ENCODE measurements at places on chromosomes 16 and 17.

- DNase-seq = no peak
Measured at GRCh38 chr16:78142788-78143187, 43.3 kb downstream of the WWOX start.

DNA sequence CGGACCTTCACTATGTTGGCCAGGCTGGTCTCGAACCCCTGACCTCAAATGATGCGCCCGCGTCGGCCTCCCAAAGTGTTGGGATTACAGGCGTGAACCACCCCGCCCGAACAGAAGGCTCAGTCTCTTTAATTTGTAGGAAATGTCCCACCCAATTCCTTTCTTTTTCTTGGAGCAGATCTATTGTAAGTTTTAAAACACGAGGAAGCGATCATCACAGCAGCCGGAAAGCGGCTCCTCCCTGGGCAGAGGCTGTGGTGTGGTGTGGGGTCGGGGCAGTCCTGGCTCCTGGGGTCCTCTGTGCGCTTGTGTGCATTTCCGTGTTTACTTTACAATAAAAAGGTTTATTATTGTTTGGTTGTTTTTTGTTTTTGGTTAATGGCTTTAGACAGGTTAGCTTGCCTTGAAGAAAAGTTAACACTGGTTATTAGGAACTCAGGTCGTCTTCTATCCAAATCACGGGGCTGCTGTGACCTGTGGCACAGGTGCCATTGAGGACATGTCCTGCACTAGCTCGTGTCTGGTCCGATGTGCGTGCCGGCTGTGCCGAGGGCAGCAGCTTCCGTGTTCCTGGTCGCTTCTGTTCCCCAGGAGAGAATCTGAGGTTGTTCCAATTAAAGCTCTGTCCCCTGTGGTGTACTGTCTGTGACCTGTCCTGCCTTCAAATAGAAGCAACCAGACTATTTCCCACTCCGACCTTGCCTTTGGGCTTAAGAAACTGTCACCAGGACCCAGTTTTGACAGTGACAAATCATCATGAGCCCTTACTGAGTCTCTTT lies 83.1 kb downstream of the SEC14L1 start:
- no peak for DNase-seq

- no peak for DNase-seq
Measured at GRCh38 chr17:40436636-40437035, 6.6 kb upstream of the IGFBP4 start.

DNA sequence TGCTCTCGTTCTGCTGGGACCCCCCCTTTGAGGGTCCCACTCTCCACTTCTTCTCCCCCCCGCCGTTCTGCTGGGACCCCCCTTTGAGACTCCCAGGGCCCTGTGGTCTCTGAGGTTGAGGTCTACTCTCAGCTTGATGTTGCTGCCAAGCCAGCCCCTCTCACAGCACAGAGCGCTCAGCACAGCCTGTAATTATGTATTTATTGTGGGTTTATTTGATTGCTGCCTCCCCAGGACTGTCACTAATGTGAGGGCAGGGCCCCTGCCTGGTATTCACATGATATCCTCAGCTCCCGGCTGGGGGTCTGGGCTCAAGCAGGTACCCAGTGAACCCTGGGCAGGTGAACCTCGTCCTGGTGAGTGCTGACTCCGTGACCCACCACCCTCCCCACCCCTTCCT lies 35.4 kb downstream of the ACTG1 start:
- no peak for DNase-seq

- no peak for DNase-seq
Measured at GRCh38 chr17:68676856-68677255, 75.7 kb upstream of the FAM20A start.

DNA sequence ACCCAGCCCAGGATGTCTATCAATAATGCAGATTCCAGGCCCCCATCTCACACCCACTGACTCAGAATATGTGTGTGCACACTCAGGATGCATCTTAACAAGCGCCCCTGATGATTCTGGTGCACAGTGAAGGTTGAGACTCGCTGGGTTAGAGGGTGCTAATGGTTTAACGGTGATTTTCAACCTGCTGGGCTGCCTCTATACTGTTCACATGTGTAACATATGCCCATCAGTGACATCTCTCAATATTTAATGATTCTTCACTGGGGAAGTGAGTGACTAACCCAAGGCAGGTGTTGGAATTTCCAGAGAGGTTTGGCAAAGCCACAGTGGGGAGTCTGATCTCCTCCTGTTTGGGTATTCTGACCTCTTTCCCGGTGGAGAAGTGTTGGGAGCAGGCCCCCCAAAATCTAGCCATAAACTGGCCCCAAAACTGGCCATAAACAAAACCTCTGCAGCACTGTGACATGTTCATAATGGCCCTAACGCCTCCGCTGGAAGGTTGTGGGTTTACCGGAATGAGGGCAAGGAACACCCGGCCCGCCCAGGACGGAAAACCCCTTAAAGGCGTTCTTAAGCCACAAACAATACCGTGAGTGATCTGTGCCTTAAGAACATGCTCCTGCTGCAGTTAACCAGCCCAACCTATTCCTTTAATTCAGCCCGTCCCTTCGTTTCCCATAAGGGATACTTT lies 4.1 kb upstream of the DOC2B start:
- DNase-seq = no peak

DNA sequence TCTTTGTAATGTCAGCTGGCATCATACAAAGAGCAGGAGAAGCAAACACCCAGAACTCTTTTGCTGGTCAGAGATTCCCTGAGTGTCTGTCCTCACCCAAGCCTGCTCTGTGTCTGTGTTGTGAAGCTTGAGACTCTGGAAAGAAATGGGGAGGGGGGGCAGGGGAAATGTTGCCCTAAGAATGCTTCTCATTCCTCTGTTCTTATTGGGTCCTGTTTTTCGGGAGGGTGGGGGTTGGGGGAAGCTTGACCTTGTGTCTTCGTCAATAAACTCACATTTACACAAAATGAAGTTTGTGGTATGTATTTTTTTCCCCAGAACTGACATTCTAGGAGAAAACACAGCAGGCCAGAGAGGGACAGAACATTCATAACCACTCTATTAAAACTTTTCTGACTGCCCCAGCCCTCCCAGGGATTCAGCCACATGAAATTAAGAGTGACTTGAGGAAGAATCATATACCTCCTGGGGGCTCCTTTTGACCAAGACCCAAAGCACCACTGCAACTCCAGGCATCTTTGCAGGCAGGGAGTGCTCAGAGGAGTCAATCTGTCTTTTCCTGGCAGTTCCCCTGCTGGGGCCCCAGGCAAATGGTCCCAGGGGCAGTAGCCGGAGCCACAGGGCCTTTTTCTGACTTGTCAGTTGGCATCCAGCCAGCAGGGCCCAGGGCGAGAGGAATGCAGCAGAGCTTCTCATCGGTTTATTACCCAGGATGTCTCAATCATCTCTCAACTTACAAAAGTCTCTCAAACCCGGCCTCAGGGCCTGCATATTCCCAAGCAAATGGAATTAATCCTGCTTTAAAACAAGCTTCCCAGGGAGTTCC lies 5.1 kb upstream of the RASL10B start:
- DNase-seq = peak; percentile 51

DNA sequence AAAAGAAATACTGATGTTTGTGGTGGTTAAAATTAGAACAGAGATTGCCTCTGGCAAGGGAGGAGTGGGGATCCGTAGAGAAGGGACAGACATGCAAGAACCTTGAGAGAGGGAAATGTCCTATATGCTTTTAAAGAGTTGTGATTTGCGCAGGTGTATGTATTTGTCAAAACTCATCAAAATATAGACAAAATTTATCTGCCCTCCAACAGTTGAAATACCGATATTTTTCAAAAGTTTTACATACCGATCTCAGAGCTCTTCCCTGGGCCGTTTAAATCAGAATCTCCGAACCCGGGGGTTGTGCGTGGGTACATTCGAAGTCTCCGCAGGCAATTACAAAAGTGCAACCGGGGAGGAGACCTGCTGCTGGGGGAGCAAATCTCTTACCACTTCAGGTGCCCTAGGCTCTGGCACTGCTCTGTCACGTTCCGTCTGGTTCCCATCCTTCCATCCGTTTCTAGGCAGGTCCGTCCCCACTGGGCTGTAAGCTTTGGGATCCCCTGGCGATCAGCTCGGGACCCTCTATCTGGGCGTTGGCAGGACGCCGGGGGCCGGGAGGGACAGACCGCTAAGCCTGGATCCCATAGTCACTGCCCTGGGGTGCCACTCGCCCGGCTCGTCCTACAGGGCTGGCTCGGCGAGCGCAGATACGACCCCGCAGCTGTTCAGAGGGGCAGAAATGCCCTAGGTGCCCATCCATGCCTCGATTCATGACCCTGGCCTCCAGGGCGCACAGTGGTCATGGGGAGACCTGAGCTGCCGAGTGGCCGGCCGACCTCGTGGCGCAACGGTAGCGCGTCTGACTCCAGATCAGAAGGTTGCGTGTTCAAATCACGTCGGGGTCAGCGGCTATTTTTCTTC lies 4.2 kb downstream of the BORCS6 start:
- DNase-seq = no peak

DNA sequence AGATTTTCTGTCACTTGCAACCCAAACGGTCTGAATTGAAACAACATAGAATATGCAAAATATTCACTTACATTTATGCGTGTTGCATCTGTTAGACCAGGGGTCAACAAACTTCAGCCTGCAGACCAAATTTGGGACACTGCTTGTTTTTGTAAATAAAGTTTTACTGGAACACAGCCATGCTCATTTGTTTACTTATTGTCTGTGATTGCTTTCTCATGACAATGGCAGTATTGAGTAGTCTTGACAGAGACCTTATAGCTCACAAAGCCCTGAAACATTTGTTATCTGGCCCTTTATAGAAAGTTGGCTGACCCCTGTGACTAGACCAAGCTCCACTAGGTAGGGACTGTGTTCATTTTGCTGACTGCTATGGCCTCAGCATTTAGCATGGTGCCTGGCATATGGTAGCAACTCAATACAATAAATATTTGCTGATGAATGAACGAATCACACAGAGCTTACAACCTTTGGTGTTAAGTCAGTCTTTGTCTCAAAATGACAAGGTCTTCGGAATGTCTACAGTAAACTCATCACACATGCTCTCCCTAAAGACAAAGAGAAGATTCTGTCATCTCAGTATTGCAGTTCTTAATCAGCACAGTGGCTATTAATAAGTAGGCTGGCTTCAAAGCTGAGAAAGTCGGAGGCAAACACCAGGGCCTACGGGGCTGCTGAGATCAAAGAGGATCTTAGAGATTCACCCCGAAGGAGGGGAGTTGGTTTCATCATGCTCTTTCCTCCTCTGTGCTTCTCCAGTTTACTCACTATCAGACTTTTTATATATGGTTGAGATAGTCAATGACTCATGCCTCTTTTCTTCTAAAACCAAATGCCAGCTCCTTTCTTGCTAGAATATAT lies 95.2 kb upstream of the AXIN2 start:
- no peak for DNase-seq

- no peak for DNase-seq
Measured at GRCh38 chr17:20289984-20290383, 177.4 kb downstream of the LGALS9B start.

- peak; percentile 31 for DNase-seq
Measured at GRCh38 chr17:75012346-75013091, at the start of gene MRPL58. TSS of gene MRPL58 (plus strand) at chr17:75012670. CDS start at chr17:75012687, 17 bp downstream.

- DNase-seq = no peak
Measured at GRCh38 chr17:31226950-31227349, 70.1 kb downstream of the OMG start.

DNA sequence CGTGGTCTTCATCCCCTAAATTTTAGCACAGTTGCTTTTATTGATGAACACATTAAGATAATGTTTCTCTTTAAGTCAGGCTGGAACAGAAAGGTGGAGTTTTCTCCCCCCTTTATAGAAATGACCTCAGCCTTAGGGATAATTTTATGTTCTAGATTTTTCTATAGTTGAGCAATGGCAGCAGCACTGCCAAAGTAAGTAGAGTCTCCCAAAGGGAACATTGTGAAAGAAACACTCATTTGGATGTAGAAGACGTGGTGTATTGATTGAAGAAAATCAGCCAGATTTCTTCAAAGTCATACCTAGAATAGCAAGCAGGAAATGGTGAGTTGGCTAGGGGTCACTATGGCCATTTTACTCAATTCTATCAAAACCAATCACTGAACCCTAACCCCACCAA lies 122.5 kb downstream of the DNAH9 start:
- no peak for DNase-seq

All from non-pigmented ciliary epithelial cell (primary cell).